ENCODE measurements at places on chromosomes 7 and 10.

DNA sequence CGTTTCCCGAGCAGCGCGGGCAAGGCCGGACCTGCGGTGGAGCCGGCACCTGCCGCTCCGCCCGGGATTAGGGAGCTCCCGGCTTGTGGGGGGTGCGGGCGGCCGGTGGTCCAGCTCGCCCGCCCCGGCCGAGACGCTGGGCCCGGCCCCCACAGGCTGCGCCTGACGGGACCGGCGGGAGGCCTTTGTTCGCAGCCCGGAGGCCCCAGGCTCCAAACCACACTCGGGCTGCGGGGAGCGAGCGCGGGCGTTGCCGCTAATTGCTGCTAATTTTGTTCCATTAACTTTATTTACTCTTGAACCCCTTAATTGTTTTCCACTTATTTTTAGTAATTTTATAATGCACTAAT, 9.6 kb downstream of the UNCX start:
- no peak for DNase-seq

DNA sequence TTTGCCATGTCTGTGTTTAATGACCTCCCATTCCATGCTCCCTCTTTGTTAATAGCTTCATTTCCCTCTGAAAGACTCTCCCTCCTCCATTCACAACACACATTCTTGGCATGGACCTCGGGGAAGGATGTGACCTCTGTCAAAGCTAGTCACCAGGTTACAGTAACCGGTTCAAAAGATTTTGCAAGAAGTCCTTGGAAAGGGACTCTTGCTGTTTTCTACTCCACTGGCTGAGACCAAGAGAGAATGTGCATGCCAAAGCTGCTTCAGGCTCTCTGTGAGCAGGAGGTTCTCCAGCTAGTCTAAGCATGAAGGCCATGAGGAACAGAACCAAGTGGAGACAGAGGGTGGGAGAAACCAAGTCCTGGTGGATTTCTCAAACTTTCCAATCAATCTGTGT, 732.6 kb downstream of the CCSER2 start:
- DNase-seq: no peak

DNA sequence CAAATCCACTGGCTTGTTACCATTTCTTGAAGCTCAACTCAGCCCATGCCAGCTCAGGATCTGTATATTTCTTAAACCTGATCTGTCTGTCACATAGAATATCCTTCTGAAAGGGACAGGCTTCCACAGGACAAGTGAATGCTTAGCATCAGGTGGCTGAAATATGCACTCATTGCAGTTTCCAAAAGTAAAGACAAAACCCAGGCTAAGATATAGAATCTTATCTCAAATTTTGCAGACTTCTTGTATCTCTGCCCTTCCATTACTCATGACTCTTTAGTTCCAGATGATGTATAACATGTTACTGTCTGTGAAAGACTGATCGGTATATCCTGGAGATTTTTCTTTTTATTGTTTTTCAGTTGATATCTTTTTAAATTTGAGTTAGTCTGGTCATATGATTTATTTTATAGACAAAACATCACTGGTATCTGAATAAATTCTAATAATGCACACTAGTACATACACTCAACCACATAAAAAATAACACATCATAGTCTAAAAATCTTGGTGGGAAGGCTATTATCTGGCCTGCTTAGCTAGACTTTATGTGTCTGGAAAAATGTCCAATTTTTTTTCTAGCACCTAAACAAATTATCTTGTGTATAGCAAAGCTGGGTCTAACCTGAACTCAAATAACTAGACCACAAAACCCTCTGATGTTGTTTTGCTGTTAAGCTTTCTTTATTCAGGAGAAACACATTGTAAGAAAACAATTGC, 182.6 kb downstream of the ADAM12 start:
- no peak for DNase-seq

DNA sequence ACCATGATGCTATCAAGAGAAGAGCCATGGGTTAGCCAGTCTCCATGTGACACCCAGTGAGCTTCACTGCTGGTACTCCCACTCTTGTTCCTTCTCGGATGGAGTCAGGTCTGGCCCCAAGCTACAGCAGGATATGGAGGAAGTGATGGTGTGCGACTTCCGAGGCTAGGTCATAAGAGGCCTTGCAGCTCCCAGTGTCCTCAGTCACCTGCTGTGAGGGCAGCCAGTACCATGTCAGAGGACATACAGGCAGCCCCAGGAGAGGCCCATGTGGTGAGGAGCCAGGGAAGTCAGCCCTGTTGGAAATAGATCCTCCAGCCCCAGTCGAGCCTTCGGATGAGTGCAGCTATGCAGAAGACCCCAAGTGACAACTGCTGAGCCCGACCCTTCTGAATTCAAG, 237.0 kb downstream of the EBF3 start:
- no peak for DNase-seq

DNA sequence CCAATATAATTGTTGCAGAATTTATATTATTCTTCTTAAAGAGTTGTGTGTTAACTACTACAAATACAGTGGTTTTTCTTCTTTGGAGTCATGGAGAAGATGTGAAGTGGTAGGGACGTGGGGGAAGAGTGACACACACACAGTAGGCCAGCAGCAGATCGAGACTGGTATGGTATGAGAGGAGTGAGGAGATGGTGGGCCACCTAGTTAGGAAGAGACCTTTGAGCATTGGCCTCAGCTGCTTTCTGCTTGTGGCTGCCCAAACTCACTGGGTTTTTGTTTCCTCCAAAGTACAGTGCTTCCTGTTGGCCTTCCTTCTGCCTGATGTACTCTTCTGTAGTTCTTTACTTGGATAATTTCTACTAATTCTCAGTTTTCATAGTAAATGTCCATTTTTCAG, 14.6 kb downstream of the VCL start:
- no peak for DNase-seq

DNA sequence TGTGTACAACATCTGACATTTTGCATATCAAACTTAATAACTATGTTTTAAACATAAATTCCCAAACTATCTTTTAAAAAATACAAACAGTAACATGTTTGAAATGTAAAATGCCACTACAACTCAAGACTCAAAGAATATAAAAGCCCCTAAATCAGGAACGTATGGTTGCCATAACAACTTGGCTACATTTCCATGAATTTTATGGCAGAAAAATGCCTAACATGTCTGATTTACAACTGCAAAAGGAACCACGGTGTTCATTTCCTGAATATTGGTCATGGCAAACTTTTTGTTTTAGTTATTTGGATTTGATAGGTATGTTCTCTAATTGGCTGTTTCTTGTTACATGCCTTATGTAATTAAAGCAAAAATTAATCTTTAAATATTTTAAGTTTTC, 2.0 kb downstream of the SOSTDC1 start:
- no peak for DNase-seq

DNA sequence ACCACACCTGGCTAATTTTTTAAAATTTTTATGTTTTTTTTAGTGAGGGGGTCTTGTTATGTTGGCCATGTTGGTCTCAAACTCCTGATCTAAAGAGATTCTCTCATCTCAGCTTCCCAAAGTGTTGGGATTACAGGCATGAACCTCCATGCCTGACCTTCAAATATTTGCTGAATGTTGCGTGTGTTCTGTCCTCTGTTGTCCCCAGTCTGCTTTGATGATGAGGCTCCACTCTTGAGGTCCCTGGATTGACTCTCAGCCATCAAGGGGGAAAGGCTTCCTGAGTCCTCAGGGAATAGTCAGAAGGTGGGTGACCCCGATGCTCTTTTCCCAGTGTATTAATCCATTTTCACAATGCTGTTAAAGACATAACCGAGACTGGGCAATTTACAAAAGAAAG, 26.0 kb downstream of the LYZL2 start:
- peak; percentile 41 for DNase-seq

- DNase-seq: no peak
Measured at GRCh38 chr7:94444813-94445212, 50.1 kb downstream of the COL1A2 start.

Data from left lobe of liver (tissue), 2 donors.